ENCODE measurements at places on chromosomes 5 and 9.

DNA sequence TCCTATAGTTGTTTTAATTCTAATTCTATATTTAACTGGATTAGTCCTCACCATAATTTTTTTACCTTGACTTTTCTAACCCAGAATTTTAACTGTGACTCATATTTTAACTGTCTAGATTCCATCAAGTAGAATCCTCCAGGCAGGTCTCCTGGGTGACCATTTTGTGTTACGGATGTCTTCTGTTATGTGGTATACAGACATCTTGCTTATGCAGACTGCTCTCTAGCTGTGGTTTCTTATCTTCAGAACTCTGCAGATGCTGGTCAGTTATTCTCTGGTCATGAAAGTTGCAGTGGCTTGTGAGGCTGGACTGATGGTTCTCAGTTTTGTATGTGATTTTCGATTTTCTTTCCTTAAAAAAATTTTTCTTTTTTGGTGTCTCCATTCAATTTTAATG is 139.4 kb downstream of the ATG10 start:
- no peaks in the 10 kb centered on the region for H3K36me3 ChIP-seq
- no peaks in the 10 kb centered on the region for H3K27me3 ChIP-seq
- no peak overlapping the region for H3K27ac ChIP-seq
- peaks cover 21% of the 10 kb centered on the region for H3K4me1 ChIP-seq
- H3K4me3 ChIP-seq: no peak overlapping the region
- no peak for DNase-seq

- H3K36me3 ChIP-seq: no peaks in the 10 kb centered on the region
- no peak overlapping the region for H3K27ac ChIP-seq
- no peak for DNase-seq
- H3K27me3 ChIP-seq: no peaks in the 10 kb centered on the region
These were observed 195.6 kb upstream of the SMC2 start for GRCh38 chr9:103898550-103898949.

DNA sequence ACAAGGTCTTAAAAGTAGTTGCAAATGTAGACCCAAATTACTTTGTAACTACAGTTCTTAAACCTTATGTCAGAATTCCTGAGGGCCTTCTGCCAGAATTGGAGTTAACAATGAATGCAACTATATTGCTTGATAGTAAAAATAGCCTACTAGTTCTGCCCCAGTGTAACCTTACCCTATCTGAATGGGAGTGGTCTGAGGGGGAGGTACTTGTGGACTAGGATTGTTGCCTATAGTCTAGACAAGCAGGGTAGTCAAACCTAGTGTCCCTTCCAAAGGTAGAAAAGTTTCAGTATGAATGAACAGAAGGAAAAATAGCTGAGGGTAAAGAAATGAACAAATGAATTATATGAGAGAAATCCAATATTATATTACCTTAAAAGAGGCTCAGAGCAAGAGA is 242.2 kb downstream of the PJA2 start:
- H3K4me3 ChIP-seq: no peak overlapping the region
- no peaks in the 10 kb centered on the region for H3K27me3 ChIP-seq
- H3K4me1 ChIP-seq: peaks cover 20% of the 10 kb centered on the region
- no peaks in the 10 kb centered on the region for H3K36me3 ChIP-seq

DNA sequence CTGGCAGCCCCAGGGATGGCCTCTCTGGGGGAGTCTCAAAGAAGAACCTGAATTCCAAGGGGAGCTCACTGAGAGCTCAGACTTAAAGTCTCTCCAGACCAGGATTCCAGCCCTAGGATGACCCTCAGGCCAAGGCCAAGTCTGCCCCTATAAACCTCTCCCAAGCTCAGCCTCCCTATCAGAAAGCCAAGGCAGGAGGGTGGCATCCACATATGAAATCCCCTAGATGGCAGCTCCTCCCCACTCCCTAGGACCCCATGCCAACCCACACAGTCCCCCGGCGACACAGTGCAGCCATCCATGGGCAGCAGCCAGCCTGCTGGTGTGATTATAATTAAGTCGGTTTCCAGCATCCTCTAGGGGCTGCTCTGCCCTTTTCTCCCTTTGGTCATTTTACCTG is 269.9 kb downstream of the CDK5RAP2 start:
- peaks cover 25% of the 10 kb centered on the region for H3K27me3 ChIP-seq
- H3K36me3 ChIP-seq: no peaks in the 10 kb centered on the region
- DNase-seq: no peak
- no peak overlapping the region for H3K4me3 ChIP-seq
- H3K4me1 ChIP-seq: no peaks in the 10 kb centered on the region

DNA sequence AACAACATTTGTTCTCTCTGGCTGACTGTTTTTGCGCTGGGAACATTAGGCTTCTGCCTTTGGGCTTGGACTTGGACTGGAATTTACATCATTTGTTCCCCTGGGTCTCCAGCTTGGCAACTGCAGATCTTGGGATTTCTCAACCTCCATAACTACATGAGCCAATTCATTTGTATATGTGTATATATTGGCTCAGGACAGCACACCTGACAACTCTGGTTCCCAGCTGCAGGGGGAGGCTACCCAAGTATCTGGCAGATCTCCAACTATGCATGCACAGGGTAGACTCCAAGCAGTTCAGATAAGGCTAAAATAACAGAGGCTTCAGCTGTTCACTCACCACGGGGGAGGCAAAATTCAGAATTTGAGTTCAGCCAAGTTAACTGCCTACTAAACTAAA is 31.6 kb upstream of the F2RL1 start:
- no peaks in the 10 kb centered on the region for H3K36me3 ChIP-seq
- DNase-seq: no peak
- H3K4me3 ChIP-seq: no peak overlapping the region
- peaks cover 6% of the 10 kb centered on the region for H3K4me1 ChIP-seq
- no peaks in the 10 kb centered on the region for H3K27me3 ChIP-seq
- H3K27ac ChIP-seq: no peak overlapping the region

DNA sequence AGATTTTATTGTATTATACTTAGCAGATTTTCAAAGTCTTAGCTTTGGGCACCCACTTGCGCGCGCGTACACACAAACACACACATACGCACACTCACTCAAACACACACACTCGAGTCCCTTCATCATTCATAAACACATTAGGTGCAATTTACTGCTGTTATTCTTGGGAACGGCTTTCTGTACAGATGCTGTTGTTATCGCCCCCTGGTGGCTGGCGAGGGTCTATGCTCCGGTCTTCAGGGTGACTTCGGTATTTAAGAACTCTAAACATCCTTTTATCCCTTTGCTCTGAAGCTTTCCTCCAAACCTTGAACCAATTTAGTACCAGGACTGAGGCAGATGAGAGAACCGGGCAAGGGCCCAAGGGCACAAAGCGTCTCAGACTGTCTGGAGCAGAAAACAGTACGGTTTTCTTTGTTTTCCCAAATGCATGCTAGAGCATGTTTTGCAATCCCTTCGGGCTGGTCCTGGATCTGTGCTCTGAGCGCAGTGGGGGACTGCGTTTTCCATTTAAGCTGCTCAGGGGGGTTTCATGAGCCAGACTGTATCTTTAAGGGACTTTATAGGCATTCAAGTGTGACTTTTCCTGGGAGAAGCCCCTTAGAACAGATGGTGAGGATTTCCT is 1.7 kb upstream of the SLIT3 start:
- peak; percentile 70 for DNase-seq
- H3K27ac ChIP-seq: no peak overlapping the region
- H3K4me3 ChIP-seq: no peak overlapping the region
- no peaks in the 10 kb centered on the region for H3K36me3 ChIP-seq

DNA sequence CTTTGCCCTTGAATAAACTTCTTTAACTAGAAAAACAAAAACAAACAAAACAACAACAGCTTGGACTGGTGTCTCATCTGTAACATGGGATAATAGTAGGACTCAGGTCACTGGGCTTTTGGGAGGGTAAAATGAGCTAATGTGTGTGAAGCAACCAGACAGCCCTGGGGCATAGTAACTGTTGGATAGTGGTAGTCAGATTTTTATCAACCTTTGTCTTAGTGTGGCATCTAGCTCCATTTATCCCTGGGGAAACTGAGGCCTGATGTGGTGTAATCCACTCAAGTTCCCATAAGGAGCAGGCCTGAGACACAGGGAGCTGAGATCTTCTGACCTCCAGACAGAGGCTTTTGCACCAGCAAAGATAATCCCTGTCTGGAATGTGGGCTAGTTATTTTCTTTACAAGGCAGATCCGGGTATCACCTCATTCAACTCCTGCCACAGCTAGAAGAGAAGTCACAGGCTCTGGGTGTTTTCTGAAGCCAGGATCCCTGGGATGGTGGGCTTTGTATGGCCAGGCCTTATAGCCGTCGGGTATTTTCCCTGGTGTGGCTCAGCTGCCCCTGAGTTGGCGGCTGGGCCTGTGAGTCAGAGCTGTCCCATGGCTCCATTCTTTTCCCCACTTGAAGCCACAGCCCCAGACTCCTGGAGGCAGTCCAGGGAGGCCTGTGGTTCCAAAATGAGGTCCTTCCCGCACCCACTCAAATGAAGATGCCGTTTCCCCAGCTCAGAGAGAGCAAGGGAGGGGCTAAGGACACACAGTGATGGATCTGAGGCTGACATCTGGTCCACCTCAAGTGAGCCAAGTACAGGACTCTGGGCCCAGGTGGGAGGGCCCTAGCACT is 26.1 kb upstream of the CSF1R start:
- peaks cover 11% of the 10 kb centered on the region for H3K4me1 ChIP-seq
- H3K36me3 ChIP-seq: peaks cover 5% of the 10 kb centered on the region
- no peak overlapping the region for H3K27ac ChIP-seq
- DNase-seq: peak; percentile 40
- no peaks in the 10 kb centered on the region for H3K27me3 ChIP-seq

GRCh38 chr5:38258319-38259061 is at the start of gene EGFLAM:
Gene EGFLAM, plus strand, starts transcription at chr5:38258559. Its CDS starts 196 bp downstream, at chr5:38258755.
- peaks cover 15% of the 10 kb centered on the region for H3K4me1 ChIP-seq
- H3K4me3 ChIP-seq: peak within 1 kb of the TSS; percentile 57
- DNase-seq: peak; percentile 37
- H3K36me3 ChIP-seq: no peaks in the 10 kb centered on the region
- H3K27ac ChIP-seq: no peak within 1 kb of the TSS
- peaks cover 48% of the 10 kb centered on the region for H3K27me3 ChIP-seq

DNA sequence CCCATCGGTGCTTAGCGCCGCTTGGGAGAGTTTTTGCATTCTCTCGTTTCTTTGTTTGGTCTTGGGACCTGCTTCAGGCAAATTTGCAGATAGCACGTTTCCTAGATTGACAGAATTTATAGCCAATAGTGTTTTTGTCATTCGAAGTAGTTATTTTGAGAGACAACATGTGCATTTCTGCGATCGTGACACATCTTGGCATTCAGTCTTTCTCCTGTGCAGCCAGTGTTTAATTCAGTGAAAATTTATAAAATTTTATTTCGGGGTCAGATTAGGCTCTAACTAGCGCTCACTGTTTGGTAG is 830 bp downstream of the PRRC1 start:
- peak overlapping the region; percentile 70 for H3K27ac ChIP-seq
- peaks cover 24% of the 10 kb centered on the region for H3K36me3 ChIP-seq
- no peaks in the 10 kb centered on the region for H3K27me3 ChIP-seq
- H3K4me1 ChIP-seq: peaks cover 3% of the 10 kb centered on the region
- peak overlapping the region; percentile 96 for H3K4me3 ChIP-seq
- DNase-seq: no peak

GRCh38 chr9:130987054-130987453 is 21.9 kb upstream of the LAMC3 start:
- no peak for DNase-seq
- H3K4me3 ChIP-seq: no peak overlapping the region
- H3K27ac ChIP-seq: no peak overlapping the region
- no peaks in the 10 kb centered on the region for H3K4me1 ChIP-seq

- no peak for DNase-seq
- H3K4me1 ChIP-seq: no peaks in the 10 kb centered on the region
- no peak overlapping the region for H3K27ac ChIP-seq
These were observed 100.6 kb downstream of the LIFR start for GRCh38 chr5:38455796-38456330.

GRCh38 chr5:31995006-31995405 is 179.1 kb downstream of the GOLPH3 start:
- H3K4me3 ChIP-seq: no peak overlapping the region
- no peak for DNase-seq
- H3K36me3 ChIP-seq: no peaks in the 10 kb centered on the region
- H3K27me3 ChIP-seq: no peaks in the 10 kb centered on the region
- H3K27ac ChIP-seq: no peak overlapping the region

- H3K4me3 ChIP-seq: no peak overlapping the region
- no peaks in the 10 kb centered on the region for H3K4me1 ChIP-seq
- H3K36me3 ChIP-seq: no peaks in the 10 kb centered on the region
- no peak for DNase-seq
- H3K27me3 ChIP-seq: no peaks in the 10 kb centered on the region
These were observed 151.4 kb downstream of the HSD17B3 start for GRCh38 chr9:96150324-96151227.

- H3K27me3 ChIP-seq: no peaks in the 10 kb centered on the region
- H3K4me1 ChIP-seq: no peaks in the 10 kb centered on the region
- H3K36me3 ChIP-seq: no peaks in the 10 kb centered on the region
- H3K27ac ChIP-seq: no peak overlapping the region
These were observed 82.4 kb downstream of the ARHGAP26 start for GRCh38 chr5:142852416-142853198.

DNA sequence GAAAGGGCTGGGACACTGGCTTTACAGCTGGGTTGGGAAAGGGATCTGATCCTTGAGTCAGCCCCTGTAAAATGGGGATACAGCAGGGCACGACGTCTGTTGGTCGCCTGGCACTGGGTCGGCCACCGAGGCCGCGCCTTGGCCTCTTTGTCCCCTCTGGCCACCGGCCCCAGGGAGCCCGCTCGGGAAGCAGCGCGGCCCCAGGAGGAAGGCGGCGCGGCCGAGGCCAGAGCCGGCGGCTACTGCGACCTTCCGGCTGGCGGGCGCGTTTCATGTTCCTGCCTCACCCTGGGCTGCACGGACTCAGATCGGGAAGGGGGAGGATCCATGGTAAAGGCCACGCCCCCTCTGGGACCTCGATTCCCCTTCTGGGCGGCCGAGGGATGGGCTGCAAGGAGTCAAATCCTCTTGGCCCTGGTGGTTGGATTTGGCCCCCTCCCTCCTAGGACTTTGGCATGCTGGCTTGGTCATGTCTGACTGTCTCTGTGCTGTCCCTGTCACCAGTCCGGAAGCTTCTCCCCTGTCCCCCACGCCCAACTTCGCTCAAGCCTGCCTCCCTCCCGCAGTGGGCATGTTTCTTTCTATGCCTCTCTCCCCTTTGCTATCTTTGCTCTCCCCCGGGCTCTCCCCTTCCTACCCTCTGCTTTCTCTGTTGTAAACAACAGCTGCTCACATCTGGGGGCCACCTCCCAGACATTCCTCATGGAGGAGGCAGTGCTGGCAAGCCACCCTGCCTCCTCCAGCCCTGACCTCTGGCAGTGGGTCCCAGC is 25.8 kb downstream of the FPGS start:
- H3K27me3 ChIP-seq: no peaks in the 10 kb centered on the region
- H3K4me1 ChIP-seq: no peaks in the 10 kb centered on the region
- peaks cover 5% of the 10 kb centered on the region for H3K36me3 ChIP-seq
- DNase-seq: no peak
- H3K27ac ChIP-seq: no peak overlapping the region
- no peak overlapping the region for H3K4me3 ChIP-seq
